Right lobe of liver (tissue), 6 donors: ENCODE measurements at places on chromosomes 11 and 22.

GRCh38 chr22:19873960-19874306 lies 19.3 kb upstream of the GNB1L start:
- peak; percentile 49 for DNase-seq

- DNase-seq, result no peak
These were observed 243.0 kb upstream of the ANO5 start for GRCh38 chr11:21949763-21950413.

- DNase-seq, result peak; percentile 33
These were observed 48.7 kb downstream of the SMIM38 start for GRCh38 chr11:69204246-69204940.

GRCh38 chr11:44191322-44192016 lies 96.0 kb downstream of the EXT2 start:
- no peak for DNase-seq

DNA sequence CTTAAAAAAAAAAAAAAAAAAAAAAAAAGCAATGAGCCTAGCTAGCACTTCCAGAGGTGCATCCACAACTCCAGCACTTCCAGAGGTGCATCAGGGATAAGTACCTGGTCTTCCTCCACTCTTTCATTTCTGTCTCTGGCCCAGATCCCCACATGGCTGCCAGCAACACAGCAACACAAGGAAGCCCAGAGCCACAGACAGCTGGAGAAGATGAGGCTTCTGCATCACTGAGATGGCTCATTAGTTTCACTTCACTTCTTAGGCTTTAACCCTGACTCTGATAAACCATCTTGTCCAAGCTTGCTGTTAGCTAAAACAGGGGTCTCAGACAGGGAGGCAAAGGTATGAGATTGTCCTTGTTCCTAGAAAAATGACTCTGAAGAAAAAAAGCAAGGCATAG lies 35.6 kb downstream of the PC start:
- no peak for DNase-seq

GRCh38 chr11:94885581-94885980 lies 87.8 kb downstream of the CWC15 start:
- no peak for DNase-seq

- DNase-seq, result no peak
These were observed 95.4 kb upstream of the LARGE1 start for GRCh38 chr22:34015642-34016041.

DNA sequence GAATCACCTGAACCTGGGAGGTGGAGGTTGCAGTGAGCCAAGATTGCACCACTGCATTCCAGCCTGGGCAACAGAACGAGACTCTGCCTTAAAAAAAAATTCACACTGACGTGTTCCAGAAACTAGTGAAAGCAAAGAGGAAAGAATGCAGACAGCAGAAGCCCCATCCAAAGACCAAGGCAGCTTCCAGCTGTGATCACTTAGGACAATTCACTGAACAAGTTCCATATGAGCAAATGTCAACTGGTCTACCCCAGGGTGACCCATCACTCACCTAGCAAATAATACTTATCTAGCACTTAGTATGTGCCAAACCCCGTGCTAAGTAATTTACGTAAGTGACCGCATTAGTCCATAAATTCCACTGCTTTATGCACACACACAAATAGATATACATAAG lies 138.9 kb downstream of the LARGE1 start:
- DNase-seq, result no peak

DNA sequence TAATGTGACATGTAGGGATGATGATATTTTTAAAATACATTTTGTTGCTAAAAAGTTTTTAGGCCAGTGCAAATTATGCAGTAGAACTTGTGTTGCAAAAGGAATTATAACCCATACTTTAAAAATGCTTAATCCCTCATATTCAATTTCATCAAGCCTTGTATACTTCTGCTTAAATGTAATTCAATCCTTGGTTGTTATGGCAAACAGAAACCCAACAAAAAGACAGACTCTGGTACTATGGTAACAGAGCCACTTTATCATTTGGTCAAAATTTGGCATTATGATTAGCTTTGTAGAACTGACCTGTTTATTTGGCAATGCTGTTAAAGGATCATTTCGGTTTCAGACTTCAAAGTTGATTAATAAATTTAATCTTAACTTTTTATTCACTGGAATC lies 284.8 kb downstream of the TMEM135 start:
- DNase-seq, result no peak

DNA sequence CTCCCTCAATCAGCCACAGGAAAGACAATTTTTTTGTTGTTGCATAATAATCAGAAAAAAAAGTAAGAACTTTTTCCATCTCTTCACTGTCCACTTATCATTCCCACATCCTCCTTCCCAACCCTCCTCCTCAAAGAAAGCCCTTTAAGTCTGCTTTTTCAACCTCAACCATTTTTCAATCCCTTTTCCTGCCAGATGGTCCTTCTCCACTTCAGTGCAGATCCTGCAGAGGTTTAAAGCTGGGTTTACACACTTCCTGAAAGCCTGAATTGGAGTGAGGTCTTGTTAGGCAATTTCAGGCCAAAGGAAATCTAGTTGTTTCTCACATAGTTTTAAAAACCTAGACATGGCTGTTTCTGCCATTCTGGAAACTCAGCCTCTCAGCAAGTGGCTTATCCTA lies 78.3 kb downstream of the RPL27A start:
- no peak for DNase-seq

GRCh38 chr11:91946397-91946951 lies 278.1 kb upstream of the FAT3 start:
- DNase-seq, result no peak

DNA sequence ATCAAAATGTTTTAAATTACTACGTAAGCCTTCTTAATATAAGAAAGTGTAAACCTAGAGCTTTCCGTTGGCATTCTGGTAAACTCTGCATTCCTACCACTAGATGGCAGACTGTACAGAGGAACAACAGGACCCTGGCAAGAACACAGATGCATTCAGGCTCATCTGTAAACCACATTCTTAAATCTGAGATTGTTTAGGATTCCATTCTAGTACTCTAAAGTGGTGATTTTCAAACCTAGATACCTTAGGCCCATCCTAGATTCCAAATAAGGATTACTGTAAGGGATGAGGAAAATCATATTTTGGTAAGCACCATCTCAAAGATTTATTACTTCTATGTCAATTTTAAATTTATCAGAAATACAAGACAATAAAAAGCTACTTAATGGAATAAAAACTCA lies 26.9 kb downstream of the PICALM start:
- DNase-seq, result no peak

GRCh38 chr22:29369460-29369859 lies 18.9 kb downstream of the AP1B1 start:
- DNase-seq, result no peak

DNA sequence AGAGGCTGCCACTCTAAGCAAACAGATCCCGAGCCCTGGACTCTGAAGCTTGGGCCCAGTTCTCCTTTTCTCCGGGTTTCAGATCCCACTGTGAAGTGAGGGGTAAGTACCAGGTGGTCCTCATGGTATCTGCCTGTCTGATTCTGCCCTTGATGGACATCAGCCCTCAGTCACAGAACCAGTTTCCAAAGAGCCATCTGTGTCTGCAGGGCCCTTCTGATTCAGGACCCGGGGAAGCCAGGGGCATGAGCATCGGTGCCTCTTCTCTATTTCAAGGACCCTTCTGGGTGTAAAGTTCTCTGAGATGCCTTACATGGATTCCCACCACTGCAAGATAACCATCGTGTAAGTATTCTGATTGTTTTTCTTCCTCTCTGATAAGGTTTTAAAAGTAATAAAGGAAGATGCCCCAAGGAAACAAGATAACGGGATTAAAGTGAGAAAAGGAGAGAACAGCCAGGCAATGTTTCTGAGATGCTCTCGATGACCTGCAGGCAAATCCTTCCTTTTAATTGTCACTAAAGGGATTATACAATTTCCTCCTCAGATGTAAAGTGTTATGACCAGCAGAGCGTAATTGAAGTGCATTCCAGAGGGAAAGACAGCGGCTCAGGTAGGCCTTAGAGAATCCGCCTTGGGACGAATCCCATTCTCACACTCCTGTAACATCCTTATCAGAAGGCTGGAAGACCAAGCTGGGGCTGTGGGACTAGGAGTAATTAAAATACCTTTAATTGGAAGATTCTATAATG lies 924.3 kb downstream of the TBC1D22A start:
- no peak for DNase-seq

DNA sequence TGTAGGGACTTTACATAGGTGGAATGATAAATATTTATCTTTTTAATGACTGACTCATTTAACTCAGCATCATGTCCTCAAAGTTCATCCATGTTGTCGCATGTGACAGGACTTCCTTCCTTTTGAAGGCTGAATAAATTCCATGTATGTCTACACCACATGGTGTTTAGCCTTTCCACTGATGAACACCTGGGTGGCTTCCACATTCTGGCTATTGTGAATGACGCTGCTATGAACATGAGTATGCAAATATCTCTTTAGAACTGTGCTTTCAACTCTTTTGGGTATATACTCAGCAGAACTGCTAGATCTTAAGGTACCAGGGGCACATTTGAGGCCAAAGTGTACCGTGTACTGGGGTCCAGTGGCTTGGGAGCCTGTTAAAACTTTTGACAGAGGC lies 24.1 kb downstream of the LARGE1 start:
- no peak for DNase-seq

- no peak for DNase-seq
These were observed 42.4 kb upstream of the NAV2 start for GRCh38 chr11:19670030-19670791.

- no peak for DNase-seq
These were observed 40.8 kb upstream of the ACCSL start for GRCh38 chr11:44006917-44007361.

- peak; percentile 16 for DNase-seq
These were observed 37.6 kb downstream of the TPBGL start for GRCh38 chr11:75277991-75278790.
